ENCODE measurements at places on chromosomes 2 and 18.

DNA sequence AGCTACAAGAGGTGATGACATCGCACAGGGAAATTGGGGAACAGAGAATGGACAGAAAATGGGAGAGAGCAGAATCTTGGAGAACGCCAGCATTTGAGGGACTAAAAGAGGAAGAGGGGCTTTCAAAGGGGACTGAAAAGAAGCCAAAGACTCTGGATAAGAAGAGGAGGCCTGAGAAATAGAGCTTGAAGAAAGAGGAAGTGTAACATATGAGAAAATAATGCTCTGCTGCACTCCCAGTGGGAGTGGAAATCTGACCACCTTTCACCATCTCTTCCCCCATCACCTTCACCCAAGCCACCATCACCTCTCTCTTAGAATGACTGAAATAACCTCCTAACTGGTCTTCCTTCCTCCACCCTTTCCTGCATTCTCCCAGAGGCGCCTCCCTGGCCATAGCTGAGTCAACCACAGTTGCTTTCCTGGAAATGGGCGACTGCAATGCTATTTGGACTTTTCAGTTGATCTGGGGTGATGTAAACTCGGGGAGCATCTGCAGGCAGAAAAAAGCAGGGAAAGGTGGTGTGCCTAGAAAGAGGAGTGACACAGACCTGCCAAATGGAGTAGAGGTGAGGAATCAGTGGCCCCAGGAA, 16.8 kb downstream of the CXCR1 start:
- no peak for DNase-seq

DNA sequence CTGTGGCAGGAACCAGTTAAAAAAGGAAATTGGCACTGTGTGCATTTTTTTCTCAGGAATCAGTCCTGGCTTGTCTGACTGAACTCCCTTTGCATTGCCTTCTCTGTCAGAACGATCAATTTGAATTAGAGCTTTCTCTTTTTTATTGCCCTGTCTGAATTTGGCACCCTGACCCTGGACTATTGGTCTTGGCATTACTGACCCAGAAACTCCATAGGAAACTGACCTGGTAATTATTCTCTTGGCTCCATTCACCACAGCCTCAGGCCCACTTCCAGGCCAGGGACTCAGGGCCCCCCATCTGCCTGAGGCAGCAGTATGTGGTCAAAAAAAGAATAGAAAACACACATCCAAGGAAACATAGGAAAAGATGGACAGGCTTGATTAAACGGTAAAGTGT, 32.0 kb upstream of the CCDC88A start:
- DNase-seq: no peak

DNA sequence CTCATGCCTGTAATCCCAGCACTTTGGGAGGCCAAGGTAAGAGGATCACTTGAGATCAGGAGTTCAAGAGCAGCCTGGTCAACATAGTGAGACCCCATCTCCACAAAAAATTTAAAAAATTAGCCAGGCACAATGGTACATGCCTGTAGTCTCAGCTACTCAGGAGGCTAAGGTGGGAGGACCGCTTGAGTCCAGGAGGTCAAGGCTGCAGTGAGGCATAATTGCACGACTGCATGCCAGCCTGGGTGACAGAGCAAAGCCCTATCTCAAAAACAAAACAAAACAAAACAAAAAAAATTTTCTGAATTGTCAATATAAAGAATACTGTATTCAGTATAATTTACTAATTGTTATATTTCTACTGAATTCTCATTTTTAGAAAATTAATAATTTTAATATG, 20.9 kb upstream of the NEDD4L start:
- DNase-seq: no peak

DNA sequence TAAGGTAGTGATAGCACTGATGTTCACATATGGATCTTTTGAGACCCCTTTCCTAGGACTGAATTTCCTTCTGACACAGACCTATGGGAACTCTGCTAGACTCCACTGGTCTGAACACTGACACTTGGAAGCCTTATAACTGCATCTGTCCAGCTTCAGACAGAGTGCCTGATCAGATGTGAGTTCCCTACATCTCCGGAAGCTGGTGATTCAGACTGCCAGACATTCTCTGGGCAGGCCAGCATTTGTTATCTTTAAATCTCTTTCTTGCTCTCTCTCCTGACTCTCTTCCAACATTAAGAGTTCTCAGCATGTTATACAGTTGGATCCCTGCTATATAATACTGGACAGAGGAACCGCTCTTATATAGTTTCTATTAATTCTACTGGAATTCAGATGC, 408.5 kb downstream of the ZEB2 start:
- no peak for DNase-seq

Measured in activated T-cell treated with anti-CD3 and anti-CD28 coated beads, Interleukin-2, amount 50 U/mL, for 48 hours (primary cell).